ENCODE measurements at places on chromosomes 2 and 18.

GRCh38 chr2:159118859-159119500 is 150.5 kb downstream of the TANC1 start:
- DNase-seq: no peak

- no peak for DNase-seq
These were observed 377.0 kb downstream of the DCC start for GRCh38 chr18:52716973-52717372.

DNA sequence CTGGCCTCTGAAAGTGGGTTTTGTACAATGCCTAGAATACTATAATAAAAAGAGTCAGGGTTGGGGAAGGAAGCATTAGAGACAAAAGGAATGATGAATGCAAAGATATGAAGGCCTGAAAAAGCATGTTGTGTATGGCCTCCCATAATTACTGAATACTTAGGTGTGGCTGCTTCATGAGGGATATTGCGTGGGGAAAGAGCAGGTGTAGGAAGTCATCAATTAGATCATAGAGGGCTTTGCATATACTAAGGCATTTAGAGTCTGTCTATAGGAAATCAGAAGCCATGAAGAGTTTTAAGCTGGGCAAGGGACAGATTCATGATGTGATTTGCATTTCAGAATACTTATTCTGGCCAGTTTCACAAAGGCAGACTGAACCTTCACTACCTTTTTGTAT is 48.2 kb downstream of the NCOA1 start:
- DNase-seq: no peak

- DNase-seq: no peak
These were observed 40.9 kb upstream of the C1D start for GRCh38 chr2:68103709-68104055.
